ENCODE measurements at places on chromosomes 3 and 15.
A peak's percentile ranks its signal among the peaks of the same experiment; 100 is the strongest.

DNA sequence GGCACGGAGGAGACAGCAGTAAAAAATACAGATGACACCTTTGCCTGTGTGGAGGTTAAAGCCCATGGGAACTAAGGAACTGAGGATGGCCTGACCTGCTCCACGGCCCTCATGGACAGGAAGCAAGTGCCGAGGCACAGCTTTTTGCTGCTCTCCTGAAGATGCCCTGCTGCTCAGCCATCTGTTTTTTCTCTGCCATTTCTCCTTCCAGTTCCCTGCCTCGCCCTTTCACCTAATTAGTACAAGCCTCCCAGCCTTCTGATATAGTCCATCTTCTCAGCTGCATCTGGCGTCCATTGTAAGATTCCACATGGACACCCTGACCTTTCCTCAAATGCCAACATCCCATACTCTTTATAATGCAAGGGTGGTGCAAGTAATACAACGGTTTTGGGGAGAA, 11.8 kb upstream of the CXCR6 start:
- no peak for DNase-seq

DNA sequence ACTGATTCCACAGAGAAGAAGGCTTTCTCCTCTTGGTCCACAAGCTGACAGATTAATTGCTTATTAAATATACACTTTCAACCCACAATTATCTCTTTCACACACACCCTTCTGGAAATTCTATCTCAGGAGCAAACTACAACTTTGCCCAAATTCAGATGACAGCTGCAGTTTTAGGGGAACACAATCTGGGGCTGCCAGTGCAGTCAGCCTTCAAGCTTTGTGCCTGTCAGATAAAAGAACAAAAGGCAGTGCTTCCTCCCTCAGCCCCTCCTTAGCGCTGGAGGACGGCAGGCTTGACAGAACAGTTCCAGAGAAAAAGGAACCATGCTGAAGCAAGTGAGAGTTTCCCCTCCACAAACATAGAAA, 99.6 kb downstream of the TMCC1 start:
- no peak for DNase-seq

GRCh38 chr3:185646382-185647133, 60.5 kb downstream of the SENP2 start:
- no peak for DNase-seq

DNA sequence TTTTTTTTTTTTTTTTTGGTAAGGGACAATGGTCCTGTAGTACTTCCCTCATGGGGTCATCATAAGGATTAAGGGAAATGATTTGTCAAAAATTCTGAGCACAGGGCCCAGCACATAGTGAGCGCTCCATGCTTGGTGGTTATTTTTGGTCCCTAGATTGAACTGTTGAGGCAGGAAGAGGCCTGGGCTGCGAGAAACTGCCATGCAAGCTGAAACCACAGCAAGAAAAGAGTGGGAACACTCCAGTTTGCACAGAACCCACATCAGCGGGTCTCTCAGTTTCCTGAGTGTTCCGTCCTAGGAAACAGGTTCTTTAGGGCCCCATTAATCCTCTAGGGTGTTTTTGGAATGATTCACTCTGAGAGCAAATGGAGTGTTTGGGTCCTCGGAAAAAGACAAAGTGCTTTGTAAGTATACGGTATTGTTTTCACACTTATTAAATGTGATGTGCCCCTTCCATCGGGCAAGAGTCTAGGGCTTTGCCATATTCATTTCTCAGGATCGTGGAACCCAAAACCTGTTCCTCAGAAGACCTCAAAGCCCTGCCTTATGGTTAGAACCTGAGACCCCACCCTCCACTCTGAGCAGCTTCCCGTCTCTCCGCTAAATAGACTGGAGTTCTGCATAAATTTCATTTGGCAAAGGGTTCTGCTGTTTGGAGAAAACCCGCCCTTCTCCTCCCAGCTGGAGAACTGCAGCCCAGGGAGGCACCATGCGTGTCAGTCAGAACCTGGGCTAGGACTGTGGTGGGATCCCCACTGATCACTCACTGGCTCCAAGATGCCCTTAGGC, 60.4 kb downstream of the SPSB4 start:
- DNase-seq = no peak

DNA sequence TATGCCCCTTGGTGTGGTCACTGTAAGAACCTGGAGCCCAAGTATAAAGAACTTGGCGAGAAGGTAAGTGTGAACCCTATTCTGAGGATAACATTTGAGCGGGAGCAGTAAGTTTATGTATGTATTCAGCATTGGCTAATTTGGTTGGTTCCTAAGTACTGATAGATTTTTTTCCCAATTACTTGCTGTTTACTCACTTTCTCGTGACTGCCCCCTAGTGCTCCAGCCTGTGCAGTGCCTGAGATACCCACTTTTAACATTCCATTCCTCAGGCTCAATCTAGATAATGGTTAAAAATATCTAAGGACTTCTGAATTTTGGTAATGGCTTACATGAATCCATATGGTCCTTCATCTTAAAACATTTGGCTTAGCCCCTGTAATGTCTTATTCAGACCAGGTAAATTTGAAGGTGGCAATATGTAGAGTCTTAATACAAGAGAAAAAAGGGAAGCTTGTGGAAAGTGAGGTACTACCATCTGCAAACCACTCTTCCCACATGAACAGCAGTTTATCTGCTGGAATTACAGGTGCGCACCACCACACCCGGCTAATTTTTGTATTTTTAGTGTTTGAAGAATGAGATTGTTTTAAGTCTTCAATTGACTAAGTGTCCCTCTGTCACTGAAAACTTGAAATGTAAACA, 7.1 kb downstream of the ELL3 start:
- peak; percentile 75 for DNase-seq

GRCh38 chr15:65952391-65953053, 83.2 kb downstream of the RAB11A start:
- no peak for DNase-seq

DNA sequence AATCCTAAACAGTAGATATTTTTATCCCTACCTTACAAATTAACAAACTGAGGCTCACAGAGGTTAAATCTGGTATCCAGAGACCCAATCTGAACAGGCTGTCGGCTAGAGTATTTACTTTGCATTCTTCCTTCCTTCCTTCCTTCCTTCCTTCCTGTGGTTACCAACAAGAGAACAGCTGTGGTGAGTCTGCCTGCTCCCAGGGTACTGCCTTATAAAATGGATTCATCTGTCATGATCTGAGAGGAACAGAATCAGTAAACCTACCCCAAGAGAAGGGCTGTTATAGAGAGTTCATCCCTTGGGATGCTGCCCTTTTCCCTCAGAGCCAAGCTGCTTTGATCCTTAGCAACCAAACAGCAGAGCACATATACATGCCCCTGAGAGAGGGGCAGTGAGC, 3.6 kb downstream of the GADL1 start:
- DNase-seq = no peak

- no peak for DNase-seq
These were observed 18.7 kb downstream of the TMF1 start for GRCh38 chr3:69033470-69033869.

- DNase-seq = no peak
These were observed 84.1 kb upstream of the LINGO1 start for GRCh38 chr15:77716632-77717332.

- DNase-seq = no peak
These were observed 127.2 kb downstream of the EPHA3 start for GRCh38 chr3:89234620-89235019.

DNA sequence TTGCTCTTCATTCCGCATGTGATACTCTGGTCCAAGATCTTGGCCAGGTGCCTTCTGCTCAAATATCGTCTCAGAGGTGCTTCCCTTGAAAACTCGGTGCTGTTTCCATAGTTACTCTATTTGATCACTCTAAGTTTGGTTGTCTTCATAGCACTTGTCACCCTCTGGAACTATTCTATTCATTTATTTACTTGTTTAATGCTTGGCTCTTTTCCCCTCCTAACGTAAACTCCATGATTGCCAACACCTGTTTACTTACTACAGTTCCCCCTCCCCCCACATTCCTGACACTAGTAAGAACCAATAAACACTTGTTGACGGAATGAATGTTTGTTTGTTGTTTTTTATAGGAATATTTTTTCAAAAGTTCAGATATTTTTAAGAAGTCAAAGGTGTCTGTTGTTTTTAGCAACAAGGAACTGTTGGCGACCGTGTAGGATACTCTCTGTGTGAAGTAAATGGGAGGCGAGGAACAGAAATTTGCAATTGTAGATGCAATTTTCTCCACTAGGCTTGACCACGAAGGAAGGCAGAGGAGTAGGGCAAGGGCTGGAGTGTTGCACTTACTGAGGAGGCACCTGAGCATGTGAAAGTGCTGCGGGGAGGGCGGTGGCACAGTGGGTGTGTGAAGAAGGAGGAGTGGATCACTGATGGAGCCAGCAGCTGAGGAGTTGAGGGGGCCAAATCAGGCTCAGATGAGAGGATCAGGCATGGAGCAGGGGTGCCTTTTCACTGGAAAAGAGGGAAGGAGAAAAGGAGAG, 48.4 kb downstream of the MOBP start:
- DNase-seq = no peak

DNA sequence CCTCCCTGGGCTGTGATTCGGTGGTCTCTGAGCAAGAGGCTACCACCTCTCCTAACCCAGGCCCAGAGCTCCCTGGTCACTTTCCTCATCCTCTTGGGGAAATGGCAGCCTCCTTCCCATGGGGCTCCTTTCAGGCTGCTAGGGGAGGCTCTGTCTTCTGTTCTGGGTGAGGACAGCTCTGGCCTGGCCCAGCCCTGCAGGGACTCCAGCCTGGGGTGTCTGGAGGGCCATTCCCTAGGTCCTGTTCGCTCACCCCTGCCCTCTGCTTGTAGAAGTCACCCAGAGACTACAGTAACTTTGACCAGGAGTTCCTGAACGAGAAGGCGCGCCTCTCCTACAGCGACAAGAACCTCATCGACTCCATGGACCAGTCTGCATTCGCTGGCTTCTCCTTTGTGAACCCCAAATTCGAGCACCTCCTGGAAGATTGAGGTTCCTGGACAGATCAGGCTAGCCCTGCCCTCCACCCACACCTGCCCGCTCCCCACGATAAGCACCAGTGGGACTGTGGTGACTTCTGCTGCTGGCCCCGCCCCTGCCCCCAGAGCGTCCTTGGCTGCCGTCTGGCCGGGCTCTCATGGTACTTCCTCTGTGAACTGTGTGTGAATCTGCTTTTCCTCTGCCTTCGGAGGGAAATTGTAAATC, 30.9 kb downstream of the PRKCD start:
- DNase-seq = no peak

Data from ascending aorta (tissue), 2 donors.